ENCODE measurements at places on chromosomes 3 and 15. TPM values are rescaled to one million over a fixed set of nuclear protein-coding genes. Genes with fewer than 3 reads are reported as not detected.

- H3K36me3 ChIP-seq, result no peaks in the 10 kb centered on the region
- H3K27ac ChIP-seq, result no peak overlapping the region
- DNase-seq, result no peak
- H3K27me3 ChIP-seq, result no peaks in the 10 kb centered on the region
- H3K4me1 ChIP-seq, result no peaks in the 10 kb centered on the region
Observed at GRCh38 chr3:7423995-7424394, 563.1 kb downstream of the GRM7 start.

- peaks cover 18% of the 10 kb centered on the region for H3K4me1 ChIP-seq
- H3K36me3 ChIP-seq, result no peaks in the 10 kb centered on the region
- H3K27ac ChIP-seq, result peak overlapping the region; percentile 37
- H3K27me3 ChIP-seq, result no peaks in the 10 kb centered on the region
- no peak for DNase-seq
- no peak overlapping the region for H3K4me3 ChIP-seq
Observed at GRCh38 chr15:39597751-39598185, 16.9 kb downstream of the THBS1 start.

GRCh38 chr15:98551936-98552562, 96.3 kb upstream of the IGF1R start:
- H3K4me1 ChIP-seq, result peaks cover 11% of the 10 kb centered on the region
- H3K4me3 ChIP-seq, result no peak overlapping the region
- H3K27me3 ChIP-seq, result no peaks in the 10 kb centered on the region
- H3K36me3 ChIP-seq, result no peaks in the 10 kb centered on the region
- no peak for DNase-seq

The POPDC2 gene
- 0.77 TPM for total RNA-seq

The TTLL13 gene
- total RNA-seq, result not detected

The CSTA gene
- total RNA-seq, result 1.0 TPM

Measured in Caco-2 (cell line).